ENCODE measurements at places on chromosomes 2 and 18.

GRCh38 chr2:34547900-34548299, 948.8 kb upstream of the FAM98A start:
- no peak for DNase-seq

DNA sequence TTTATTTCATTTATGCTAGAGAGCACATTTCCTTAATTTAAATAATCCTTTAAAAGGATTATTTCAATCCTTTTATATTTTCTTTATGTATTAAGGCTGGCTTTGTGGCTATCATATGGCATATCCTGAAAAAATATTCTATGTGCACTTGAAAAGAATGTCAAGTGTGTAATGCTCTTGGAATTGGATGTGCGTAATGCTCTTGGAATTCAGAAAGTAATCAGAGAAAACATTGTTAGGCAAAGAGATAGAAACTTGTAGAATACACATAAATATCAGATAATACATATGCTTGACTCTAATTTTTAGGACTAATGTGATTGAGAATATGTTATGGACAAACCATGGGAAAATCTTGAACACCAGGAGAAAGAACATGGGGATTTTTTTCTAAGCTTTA, 197.5 kb upstream of the COL3A1 start:
- DNase-seq, result no peak

GRCh38 chr18:907885-908757, 3.5 kb downstream of the ADCYAP1 start:
- no peak for DNase-seq

- no peak for DNase-seq
These were observed 2.8 kb upstream of the LRRFIP1 start for GRCh38 chr2:237624565-237624964.

DNA sequence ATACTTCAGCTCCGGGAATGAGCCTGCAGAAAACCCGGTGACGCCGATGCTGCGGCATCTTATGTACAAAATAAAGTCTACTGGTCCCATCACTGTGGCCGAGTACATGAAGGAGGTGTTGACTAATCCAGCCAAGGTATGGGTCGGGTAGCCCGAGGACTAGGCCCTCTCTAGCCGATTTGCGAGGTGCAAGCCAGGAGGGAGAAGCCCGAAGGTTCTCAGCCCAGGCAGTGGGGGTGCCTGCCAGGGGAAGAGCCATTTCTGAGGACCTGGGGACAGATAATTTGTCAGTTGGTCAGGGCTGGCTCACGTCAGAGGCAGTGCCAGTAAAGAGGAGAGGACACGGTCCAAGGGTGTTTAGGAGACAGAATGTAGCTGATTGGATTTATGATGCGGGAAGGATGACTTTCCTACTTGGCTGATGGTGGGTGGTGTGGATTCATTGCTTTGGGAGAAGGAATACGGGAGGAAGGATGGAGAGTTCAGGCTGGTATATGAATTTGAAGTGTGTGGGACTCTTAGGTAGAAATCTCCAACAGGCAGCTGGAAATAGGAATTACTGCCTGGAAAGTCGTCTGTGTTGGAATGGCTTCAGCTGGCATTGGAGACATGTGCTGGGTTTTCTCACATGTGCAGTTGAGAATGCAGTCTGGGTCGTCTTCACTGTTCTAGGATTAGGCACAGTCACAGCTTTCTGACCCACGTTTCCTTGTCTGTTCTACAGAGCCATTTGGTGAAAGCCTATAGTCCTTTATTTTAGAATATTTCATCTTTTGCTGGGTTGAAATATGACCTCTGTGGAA, 874 bp downstream of the NDUFAF7 start:
- peak; percentile 20 for DNase-seq

DNA sequence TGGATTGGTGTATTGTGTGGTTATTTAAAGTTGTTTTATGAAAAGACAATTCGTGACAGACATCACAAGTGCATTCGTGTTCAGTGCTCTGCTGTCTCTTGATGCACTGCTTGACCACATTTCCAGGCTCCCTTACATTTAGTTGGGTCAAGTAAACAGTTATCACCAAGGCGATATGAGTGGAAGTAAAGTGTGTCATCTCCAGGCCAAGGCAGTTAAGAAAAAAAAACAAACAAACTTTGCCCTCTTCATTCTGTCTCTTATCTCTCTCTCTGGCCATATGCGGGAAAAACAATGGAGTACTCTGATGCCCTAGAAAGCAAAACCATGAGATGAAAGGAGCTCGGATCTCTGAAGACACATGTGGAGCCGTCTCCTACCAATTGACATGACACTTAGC, 131.1 kb downstream of the DSEL start:
- DNase-seq, result no peak

GRCh38 chr2:46143429-46144132, 153.6 kb upstream of the EPAS1 start:
- no peak for DNase-seq

- DNase-seq, result no peak
These were observed 98.9 kb upstream of the ITGB6 start for GRCh38 chr2:160298960-160299359.

GRCh38 chr2:205643391-205643885, 38.9 kb upstream of the NRP2 start:
- no peak for DNase-seq

- DNase-seq, result no peak
These were observed 37.8 kb downstream of the GATA6 start for GRCh38 chr18:22207021-22207758.

DNA sequence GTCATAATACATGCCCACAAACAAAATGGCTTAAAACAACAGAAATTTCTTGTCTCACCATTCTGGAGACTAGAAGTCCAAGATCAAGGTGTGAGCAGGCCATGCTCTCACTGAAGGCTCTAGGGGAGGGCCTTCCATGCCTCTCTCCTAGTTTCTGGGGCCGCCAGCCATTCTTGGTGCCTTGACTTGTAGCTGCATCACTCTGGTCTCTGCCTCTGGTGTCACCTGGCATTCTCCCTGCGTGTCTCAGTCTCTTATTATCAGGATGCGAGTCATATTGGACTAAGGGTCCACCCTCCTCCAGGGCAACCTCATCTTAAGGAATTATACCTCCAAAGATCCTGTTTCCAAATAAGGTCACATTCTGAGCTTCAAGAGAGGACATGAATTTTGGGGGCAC, 76.1 kb downstream of the KCNF1 start:
- no peak for DNase-seq

- DNase-seq, result no peak
These were observed 4.9 kb upstream of the STK11IP start for GRCh38 chr2:219592736-219593135.

Data from muscle of arm (tissue), 14 donors.